ENCODE measurements at places on chromosomes 11 and 22. TPM values are rescaled to one million over a fixed set of nuclear protein-coding genes. Genes with fewer than 3 reads are reported as not detected.

The TNKS1BP1 gene
- 57.5 TPM for total RNA-seq

The RIMBP3C gene
- 0.19 TPM for total RNA-seq

The SSTR3 gene
- total RNA-seq: not detected

The CENPM gene
- 28.4 TPM for total RNA-seq

Data from aortic smooth muscle cell (primary cell).